Nephron progenitor cell (in vitro differentiated cells): ENCODE measurements at places on chromosomes 1 and 21.

- no peak overlapping the region for H3K27ac ChIP-seq
- H3K27me3 ChIP-seq = peaks cover 17% of the 10 kb centered on the region
- H3K36me3 ChIP-seq = no peaks in the 10 kb centered on the region
- H3K4me3 ChIP-seq = no peak overlapping the region
- no peak for DNase-seq
- H3K4me1 ChIP-seq = peaks cover 13% of the 10 kb centered on the region
These were observed 16.7 kb downstream of the SPATA21 start for GRCh38 chr1:16420424-16421118.

DNA sequence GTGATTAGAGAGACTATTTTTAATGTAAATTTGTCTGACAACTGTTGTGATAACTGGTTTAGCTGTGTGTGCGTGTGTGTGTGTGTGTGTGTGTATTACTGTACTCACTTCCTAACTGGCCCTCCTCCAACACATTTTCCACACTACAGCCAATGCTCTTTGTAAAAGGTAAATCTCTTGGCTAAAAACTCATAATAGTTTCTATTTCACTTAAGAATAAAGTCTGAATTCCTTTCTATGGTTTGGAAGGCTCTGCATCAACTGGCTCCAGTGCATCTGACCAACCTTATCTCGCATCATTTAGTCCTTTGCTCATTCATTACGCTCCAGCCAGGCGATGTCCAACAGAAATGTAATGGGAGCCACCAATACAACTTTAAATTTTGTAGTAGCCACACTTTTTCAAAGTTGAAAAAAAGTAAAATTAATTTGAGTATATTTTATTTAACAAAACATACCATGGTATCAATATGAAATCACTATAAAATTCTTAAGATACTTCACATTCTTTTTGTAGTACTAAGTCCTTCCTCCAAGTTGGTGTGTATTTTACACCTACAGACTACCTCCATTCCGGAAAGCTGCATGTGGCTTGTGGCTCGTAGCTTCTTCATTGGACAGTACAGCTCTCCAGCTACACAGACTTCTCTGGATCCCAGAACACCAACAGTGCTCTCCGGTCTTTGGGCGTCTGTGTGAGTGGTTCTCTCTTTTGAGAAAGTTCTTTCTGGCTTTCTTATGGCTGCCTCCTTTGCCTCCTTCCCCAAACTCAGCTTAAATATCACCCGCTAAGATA lies 68.9 kb downstream of the NRIP1 start:
- H3K27ac ChIP-seq = peak overlapping the region; percentile 57
- H3K4me1 ChIP-seq = peaks cover 34% of the 10 kb centered on the region
- no peak for DNase-seq
- peaks cover 75% of the 10 kb centered on the region for H3K36me3 ChIP-seq
- H3K27me3 ChIP-seq = no peaks in the 10 kb centered on the region

- H3K4me1 ChIP-seq = peaks cover 35% of the 10 kb centered on the region
- H3K4me3 ChIP-seq = no peak overlapping the region
- no peaks in the 10 kb centered on the region for H3K27me3 ChIP-seq
- peak overlapping the region; percentile 38 for H3K27ac ChIP-seq
These were observed 40.9 kb downstream of the STX6 start for GRCh38 chr1:180981596-180982387.

DNA sequence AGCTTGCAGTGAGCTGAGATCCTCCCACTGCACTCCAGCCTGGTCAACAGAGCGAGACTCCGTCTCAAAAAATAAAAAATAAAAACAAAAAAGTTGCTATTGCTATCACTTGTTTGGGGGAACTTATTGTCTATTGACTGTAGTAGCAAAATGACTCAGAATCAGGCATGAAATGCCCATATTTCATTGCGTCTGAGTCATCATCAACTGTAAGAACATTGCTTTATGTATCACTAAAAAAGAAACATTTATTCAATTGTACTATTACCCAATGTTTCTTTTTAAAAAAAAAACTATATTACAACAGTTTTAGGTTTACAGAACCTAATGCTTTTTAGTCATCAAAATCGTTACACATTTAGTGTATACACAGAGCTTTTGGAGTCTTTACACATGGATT lies 91.0 kb upstream of the FMN2 start:
- H3K27ac ChIP-seq = no peak overlapping the region
- H3K27me3 ChIP-seq = peaks cover 49% of the 10 kb centered on the region
- no peak overlapping the region for H3K4me3 ChIP-seq
- DNase-seq = no peak
- H3K36me3 ChIP-seq = no peaks in the 10 kb centered on the region
- H3K4me1 ChIP-seq = no peaks in the 10 kb centered on the region

DNA sequence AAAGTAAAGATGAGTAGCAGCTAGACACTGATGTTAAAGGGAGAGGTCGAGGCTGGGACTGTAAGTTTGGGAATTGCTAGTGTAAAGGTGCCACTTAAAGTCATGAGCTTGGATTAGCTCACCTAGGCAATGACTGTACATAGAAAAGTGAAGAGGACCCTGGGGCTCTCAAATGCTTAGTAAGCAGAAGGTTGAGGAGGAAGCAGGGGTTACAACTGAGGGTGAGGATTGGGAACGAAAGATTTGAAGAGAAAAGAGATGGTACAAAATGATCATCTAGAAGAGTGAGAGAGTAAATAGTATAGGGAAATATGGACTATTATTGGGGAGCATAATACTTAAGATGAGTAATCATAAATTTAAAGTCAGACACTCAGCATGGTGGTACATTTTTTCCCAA lies 63.1 kb upstream of the TNFSF4 start:
- no peak for DNase-seq
- no peaks in the 10 kb centered on the region for H3K36me3 ChIP-seq
- no peak overlapping the region for H3K27ac ChIP-seq

GRCh38 chr21:28550057-28550825 lies 442.4 kb downstream of the LTN1 start:
- DNase-seq = no peak
- H3K4me3 ChIP-seq = peak overlapping the region; percentile 48
- H3K4me1 ChIP-seq = peaks cover 40% of the 10 kb centered on the region
- H3K27ac ChIP-seq = no peak overlapping the region
- peaks cover 7% of the 10 kb centered on the region for H3K36me3 ChIP-seq

- H3K27me3 ChIP-seq = no peaks in the 10 kb centered on the region
- H3K4me3 ChIP-seq = no peak overlapping the region
- no peak for DNase-seq
- no peak overlapping the region for H3K27ac ChIP-seq
These were observed 69.5 kb upstream of the ERRFI1 start for GRCh38 chr1:8095584-8095983.

DNA sequence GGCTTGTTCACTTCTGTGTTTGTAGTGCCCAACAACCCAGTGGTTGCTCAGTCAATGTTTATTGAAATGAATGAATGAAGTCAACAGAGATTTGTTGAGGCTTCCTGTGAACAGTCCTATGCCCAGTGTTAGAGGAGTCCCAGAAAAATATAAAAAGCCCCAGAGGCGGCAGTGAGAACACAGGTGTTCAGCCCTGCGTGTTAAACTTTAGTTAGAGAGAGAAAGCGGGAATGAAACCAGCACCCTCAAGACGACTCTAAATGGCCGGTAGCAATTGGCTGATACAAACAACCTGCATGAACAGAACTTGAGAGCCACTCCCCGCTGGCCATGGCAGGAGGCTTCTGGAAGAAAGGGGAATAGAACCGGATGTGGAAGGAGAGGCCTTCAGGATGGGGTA lies 22.6 kb downstream of the TMEM51 start:
- no peaks in the 10 kb centered on the region for H3K36me3 ChIP-seq
- peaks cover 60% of the 10 kb centered on the region for H3K4me1 ChIP-seq
- H3K27me3 ChIP-seq = peaks cover 5% of the 10 kb centered on the region
- H3K27ac ChIP-seq = no peak overlapping the region
- DNase-seq = no peak

DNA sequence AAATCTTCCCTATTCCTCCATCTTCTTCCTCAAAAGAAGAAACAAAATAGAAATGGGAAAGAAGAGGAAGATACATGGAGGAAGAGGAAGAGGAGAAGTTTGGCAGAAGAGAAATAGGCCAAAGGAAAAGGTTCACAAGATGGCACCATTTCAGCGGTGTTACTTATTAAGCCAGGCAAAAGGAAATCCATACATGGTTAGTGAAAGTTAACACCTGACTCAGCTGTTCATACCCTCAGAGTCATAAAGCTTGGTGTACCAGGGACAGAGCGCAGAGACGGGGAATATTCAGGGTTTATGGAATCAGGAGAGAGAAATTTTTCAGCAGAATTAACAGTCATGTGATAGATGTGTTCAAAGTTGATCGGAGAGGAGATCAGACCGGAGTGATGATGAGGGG lies 70.6 kb downstream of the COQ8A start:
- H3K27me3 ChIP-seq = no peaks in the 10 kb centered on the region
- H3K4me3 ChIP-seq = no peak overlapping the region

GRCh38 chr1:7119156-7119555 lies 333.9 kb downstream of the CAMTA1 start:
- peaks cover 8% of the 10 kb centered on the region for H3K36me3 ChIP-seq
- H3K4me1 ChIP-seq = peaks cover 9% of the 10 kb centered on the region
- no peak overlapping the region for H3K4me3 ChIP-seq
- no peak overlapping the region for H3K27ac ChIP-seq

- H3K4me1 ChIP-seq = peaks cover 17% of the 10 kb centered on the region
- H3K27me3 ChIP-seq = peaks cover 4% of the 10 kb centered on the region
- H3K27ac ChIP-seq = no peak overlapping the region
These were observed 151.4 kb downstream of the TGFB2 start for GRCh38 chr1:218496561-218496960.

DNA sequence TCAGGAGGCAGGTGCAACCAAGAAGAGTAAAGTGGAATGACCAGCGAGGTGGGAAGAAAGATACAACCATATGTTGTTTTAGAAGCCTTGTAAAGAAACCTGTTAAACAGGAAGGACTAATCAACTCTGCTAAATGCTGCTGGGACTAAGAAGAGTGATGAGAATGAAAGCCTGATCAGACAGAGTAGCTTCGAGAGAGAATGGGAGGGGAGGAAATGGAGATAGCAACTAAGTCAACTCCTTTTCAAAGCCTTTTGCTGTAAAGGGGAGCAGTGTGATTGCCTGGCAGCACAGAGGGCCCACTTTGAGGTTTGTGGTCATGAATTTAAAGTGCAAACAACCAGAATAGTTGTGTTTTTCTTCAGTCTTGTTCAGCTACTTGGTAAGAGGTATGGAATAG lies 31.4 kb downstream of the SLC30A7 start:
- no peak overlapping the region for H3K27ac ChIP-seq
- no peak for DNase-seq
- H3K27me3 ChIP-seq = no peaks in the 10 kb centered on the region
- peaks cover 40% of the 10 kb centered on the region for H3K36me3 ChIP-seq

GRCh38 chr1:8214501-8215173 lies 103.3 kb upstream of the SLC45A1 start:
- no peaks in the 10 kb centered on the region for H3K36me3 ChIP-seq
- no peak overlapping the region for H3K4me3 ChIP-seq
- H3K27me3 ChIP-seq = peaks cover 12% of the 10 kb centered on the region
- H3K4me1 ChIP-seq = peaks cover 65% of the 10 kb centered on the region
- H3K27ac ChIP-seq = no peak overlapping the region

- peaks cover 6% of the 10 kb centered on the region for H3K27me3 ChIP-seq
- H3K4me1 ChIP-seq = no peaks in the 10 kb centered on the region
- H3K4me3 ChIP-seq = no peak overlapping the region
- no peak for DNase-seq
These were observed 1423.4 kb downstream of the NCAM2 start for GRCh38 chr21:22421416-22422180.

GRCh38 chr1:224245188-224245587 lies 62.1 kb downstream of the DEGS1 start:
- H3K4me3 ChIP-seq = no peak overlapping the region
- H3K4me1 ChIP-seq = peaks cover 6% of the 10 kb centered on the region
- DNase-seq = no peak
- H3K27me3 ChIP-seq = no peaks in the 10 kb centered on the region

DNA sequence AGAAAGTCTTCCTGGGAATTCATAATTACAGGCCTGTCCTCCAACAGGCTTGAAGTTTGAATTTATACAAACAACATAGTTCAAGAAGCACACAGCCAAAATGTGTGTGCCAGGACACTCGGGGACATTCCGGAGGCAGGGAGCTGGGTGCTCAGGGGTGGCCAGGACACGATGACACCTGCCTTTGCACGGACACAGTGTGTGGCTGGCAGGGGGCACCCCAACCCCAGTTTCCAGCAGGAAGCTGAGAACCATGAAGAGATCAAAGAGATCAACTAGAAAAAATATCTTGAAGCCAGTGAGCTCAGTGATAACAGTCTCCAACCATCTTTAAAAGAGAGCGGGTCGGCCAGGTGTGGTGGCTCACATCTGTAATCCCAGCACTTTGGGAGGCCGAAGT lies 32.5 kb upstream of the TRAPPC10 start:
- H3K36me3 ChIP-seq = no peaks in the 10 kb centered on the region
- no peak overlapping the region for H3K4me3 ChIP-seq
- H3K4me1 ChIP-seq = peaks cover 53% of the 10 kb centered on the region
- H3K27me3 ChIP-seq = peaks cover 13% of the 10 kb centered on the region
- no peak overlapping the region for H3K27ac ChIP-seq
- DNase-seq = no peak
